ENCODE measurements at places on chromosomes 7 and 10.

- DNase-seq, result no peak
Measured at GRCh38 chr7:100167912-100168323, 499 bp downstream of the GAL3ST4 start.

- no peak for DNase-seq
Measured at GRCh38 chr7:158973440-158973839, 117.1 kb downstream of the DYNC2I1 start.

- no peak for DNase-seq
Measured at GRCh38 chr7:45638916-45639315, 64.7 kb downstream of the ADCY1 start.

- no peak for DNase-seq
Measured at GRCh38 chr7:133837224-133837623, 289.9 kb upstream of the LRGUK start.

GRCh38 chr10:13823709-13824405, 237.1 kb downstream of the PRPF18 start:
- DNase-seq, result no peak

GRCh38 chr7:44629829-44630522, 23.5 kb downstream of the OGDH start:
- no peak for DNase-seq

DNA sequence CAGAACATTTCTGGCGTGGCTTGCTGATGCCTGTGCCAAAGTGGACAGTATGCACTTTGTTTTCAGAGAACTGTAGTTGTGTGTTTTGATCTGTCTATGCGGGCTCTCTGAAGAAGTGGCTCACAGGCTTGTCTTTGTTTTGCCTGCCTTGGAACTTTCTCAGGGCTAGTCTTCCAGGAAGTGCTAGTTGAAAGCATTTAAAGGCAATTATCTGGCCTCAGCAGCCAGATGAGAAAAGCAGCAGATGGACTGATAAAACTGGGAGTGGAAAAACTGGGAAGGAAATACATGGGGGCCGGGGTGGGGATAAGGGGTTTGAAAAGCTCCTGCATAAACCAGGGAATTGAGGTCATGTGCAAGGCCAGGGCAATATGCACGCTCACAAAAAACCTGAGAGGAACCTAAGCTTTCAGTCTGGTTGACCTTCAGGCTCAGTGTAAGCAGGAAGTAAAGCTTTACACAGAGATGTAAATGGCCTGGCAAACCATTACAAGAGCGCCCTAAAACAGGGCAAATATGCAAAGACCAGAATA, 94.5 kb downstream of the ZNF33B start:
- no peak for DNase-seq
